ENCODE measurements at places on chromosomes 12 and 14.

DNA sequence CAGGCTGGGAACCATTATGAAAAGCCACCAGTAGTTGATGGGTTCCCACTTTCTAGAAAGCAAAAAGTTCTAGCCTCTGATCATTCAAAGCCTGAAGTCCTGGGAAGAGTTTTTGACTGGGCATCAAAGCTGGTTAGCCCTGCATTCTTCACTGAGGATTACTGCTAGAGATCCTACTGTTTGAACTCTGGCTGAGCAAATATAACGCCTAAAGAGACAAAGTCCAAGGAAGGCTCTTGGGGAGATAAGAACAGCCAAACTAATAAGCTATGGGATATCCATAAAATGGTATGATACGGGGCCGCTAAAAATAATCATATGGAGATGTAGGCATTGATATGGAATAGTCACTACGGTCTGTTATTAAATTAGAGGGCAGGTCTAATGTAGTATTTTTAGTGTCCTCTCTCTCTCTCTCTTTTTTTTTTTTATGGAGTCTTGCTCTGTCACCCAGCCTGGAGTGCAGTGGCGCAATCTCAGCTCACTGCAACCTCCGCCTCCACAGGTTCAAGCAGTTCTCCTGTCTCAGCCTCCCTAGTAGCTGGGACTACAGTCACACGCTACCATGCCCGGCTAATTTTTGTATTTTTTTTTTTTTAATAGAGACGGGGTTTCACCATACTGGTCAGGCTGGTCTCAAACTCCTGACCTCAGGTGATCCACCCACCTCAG is 35.5 kb downstream of the PLXNC1 start:
- no peak for DNase-seq

- DNase-seq: no peak
Measured at GRCh38 chr14:35261774-35262173, 30.4 kb upstream of the PSMA6 start.

DNA sequence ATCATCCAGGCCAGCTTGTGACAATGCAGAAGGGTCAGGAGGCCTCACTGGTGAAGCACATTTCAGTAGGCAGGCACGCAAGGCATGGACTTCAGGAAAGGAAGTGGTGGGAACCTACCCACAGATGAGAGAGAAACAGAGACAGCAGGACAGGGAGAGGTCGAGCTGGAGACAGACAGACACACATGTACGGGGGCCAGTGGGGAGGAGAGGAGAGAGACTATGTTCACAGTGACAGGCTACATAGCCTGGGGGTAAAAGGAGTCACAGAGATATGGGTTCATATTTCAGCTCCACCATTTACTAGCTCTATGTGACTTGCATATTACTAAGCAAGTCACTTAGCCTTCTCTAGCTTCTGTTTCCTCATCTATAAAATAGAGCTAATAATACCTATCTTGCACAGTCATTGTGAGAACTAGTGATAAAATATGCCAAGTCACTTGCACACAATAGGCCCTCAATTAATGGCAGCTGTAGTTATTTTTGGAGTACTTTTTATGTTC is 91.1 kb upstream of the FUT8 start:
- DNase-seq: peak; percentile 39

GRCh38 chr14:57560681-57561080 is 67.0 kb upstream of the CCDC198 start:
- DNase-seq: no peak

DNA sequence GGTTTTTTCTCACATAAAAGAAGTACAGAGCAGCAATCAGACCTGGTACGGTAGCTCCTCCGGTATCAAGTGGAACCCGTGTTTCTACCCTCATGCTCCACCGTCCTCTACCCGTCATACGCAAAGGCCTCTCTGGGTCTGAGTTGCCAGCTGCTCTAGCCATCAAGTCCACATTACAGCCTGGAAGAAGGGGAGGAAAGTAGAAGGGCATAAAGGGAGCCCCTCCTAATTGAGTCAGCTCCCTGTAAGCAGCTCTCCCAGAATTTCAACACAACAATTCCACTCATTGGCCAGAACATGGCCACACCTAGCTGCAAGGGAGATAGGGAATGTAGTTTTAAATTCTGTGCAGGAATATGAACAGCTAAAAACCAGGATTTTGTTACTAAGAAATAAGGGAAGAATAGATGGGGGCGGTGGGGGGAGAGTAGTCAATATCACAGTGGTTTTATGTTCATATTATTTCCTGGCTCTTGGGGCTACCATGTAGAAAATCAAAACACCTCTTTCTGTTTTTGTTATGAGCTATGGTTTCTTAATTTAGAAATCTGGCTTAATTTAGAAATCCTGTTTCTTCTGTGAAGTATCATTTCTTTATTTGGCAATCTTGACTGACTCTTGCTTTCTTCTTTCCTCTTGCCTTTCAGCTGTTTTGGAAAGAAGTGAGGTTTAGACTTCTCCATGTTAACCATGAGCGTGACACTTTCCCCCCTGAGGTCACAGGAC is 103.9 kb downstream of the AKAP6 start:
- DNase-seq: no peak

DNA sequence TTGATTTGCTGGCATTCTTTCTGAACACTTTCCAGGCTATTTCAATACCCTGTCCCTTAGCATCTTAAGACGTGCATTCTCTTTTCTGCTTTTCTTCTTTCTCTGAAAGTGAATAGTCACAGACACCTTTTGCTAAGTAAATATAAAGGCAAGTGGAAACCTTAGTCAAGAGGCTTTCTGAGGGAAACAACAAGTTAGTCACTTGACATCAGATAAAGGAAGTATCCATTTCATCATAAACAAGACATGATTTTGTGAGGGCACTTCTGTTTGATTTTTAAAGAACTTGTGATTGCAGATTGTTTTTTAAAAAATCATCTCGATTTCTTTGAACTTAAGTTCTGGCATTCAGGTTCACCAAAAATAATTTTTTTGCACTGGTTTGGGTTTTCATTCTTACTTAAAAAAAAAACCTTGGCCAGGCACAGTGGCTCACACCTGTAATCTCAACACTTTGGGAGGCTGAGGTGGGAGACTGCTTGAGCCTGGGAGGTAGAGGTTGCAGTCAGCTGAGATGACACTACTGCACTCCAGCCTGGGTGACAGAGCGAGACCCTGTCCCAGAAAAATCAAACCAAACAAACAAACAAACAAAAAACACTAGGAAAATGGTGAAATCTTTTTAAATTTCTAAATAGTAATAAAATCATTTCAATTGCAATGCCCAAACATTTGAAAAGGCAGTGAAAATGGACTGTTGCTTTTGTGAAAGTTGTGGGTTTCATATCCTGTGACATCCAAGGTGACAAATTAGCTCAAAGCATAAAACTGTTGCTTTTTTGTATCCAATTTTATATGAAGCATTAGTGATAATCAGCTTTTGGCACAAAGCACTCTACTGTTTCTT is 8.3 kb upstream of the KLHL42 start:
- DNase-seq: no peak

DNA sequence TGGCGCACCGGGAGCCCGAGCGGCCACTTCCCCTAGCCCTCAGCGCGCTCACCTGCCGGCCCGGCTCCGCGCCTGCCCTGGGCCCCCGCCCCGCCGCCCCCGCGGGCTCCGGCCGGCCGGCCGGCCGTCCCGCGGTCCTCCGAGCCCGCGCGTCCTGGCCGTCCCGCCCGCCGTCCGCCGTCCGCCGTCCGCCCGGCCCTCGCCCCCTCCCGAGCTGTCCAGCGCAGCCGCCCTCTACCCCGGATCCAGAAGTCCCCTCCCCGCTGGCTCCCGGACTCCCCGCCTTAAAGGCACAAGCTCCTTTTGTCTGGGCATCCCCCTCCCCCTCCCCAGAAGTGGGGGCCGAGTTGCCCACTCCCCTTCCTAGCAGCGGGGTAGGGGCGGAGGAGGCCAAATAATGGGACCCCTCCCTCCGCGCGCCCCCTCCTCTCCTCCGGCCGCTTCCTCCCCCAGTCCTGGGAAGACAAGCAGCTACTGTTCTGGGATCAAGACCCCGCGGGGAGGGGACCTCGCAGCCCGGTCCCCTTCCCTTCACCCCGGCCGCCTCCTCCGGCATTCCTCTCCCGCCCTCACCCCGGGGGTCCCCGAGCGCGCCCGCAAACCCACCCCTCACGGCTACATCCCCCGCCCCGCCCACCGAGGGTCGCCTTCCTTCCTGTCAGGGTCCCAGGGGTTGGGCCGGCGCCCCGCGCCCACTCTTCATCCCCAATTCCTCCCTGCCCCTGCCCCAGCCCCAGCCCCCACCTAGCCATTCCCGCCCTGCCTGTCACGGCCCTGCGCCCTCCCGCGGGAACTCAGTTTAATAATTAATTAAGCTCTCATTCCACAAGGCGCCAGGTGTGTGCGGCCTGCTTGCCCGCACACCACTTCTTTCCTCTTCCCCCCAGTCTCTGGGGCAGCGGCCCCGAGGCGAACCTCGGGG is at the start of gene ADCY6:
TSS of gene ADCY6 (minus strand) at position 236 of the 922 bp plus-strand sequence. CDS start 5,655 bp downstream, outside the sequence.
- no peak for DNase-seq

DNA sequence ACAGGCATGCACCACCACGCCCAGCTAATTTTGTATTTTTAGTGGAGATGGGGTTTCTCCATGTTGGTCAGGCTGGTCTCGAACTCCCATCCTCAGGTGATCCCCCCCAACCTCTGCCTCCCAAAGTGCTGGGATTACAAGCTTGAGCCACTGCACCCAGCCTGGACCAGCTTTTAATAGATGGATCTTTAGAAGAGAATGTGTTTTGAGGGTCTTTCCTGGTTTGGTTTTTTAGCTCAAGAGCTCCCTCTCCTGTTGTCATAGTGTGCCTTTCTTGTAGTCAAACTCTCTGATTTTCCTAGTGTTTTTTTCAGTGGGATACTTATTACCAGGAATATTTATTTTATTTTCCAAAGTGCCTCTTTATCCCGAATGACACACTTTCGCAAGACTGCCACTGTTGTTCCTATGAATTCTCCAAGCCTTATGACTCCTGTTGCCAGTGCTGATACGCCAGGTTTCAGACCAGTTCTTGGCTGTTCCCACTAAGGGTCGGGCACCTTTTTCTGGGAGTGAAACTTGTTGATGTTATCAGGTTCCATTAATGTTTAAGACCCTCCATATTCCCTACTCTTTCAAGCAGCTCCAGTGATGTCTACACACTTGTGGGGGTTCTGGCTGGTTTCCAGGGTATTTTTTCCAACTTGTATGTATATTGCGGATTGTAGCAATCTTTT is 31.5 kb upstream of the LIMA1 start:
- peak; percentile 49 for DNase-seq

DNA sequence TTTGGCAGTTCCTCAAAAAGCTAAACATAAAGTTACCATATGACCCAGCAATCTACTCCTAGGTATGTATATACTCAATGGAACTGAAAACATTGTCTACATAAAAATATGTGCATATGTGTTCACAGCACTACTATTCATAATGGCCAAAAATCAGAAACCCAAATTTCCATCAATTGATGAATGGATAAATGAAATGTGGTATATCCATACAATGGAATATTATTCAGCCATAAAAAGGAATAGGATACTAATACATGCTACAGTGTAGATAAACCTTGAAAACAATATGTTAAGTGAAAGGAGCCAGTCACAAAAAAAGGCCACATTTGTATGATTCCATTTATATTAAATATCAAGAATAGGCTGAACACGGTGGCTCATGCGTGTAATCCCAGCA is 3.4 kb downstream of the ACYP1 start:
- no peak for DNase-seq

GRCh38 chr12:87467936-87468335 is 561.3 kb downstream of the C12orf50 start:
- no peak for DNase-seq

GRCh38 chr14:58639842-58640484 is 2.2 kb downstream of the DACT1 start:
- DNase-seq: peak; percentile 39

- no peak for DNase-seq
Measured at GRCh38 chr14:64673316-64673715, 30.9 kb upstream of the PLEKHG3 start.

DNA sequence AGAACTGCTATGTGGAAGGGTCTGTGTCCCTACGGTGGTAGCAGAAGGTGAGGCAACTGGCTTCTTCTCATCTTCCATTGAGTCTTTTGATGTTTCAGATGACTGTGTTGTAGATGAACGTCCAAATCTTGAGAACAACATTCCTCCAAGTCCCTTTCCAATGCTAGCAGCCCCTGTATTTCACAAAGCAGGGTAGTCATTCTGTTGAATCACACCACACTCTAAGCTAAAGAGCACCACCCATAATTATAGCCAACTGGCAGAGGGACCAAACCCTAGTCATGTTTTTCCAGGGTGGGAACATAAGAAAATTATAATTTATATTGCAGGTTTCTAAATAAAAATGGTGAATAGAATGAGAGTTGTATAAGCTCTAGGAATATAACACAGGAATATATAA is 98.7 kb downstream of the DDHD1 start:
- DNase-seq: no peak

DNA sequence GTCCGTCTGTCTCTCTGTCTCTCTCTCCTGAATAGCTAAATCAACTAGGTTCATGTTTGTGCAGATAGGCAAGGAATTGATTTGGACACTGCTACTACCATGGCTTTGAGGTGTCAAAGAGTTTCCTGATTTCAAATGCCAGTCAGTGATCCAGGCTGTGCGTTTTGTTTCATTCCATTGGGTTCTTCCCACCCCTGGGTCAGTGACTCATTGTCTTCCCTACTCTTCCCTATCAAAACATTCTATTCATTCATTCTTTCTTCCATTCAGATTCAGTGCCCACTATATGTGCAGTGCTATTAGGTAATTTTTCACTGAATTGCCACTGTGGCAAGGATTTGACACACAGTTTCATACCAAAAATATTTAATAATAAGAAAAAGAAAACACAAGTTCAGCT is 50.4 kb downstream of the RPH3A start:
- DNase-seq: no peak

GRCh38 chr12:106434526-106434925 is 77.0 kb downstream of the POLR3B start:
- no peak for DNase-seq

DNA sequence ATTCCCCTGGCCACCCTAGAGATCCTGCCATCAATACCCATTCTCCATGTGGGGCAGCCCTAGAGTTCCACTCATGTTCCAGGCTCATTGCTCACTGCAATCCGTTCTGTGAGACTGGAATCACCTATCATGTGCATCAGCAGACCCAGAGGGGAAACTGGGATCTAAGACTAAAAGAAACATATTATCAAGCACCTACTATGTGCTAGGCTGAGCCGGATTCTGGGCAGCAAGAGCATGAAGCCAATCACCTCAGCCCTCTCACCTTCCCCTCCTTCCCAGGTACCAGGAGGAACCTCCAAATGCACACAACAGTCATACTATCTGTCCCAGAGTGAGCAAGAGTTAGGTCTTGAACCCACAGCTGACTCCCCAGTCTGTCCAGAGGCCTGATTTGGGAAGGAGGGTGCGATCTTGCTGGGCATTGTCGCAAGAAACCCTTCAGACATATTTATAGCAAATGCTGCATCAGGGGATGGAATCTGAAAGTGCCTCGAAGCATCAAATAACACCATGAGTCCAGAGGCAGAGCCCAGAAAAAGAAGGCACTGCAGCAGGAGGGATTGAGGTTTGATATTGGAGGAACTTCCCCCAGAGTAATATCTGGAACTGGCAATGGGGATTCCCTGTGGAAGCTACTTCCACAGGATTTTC is 6.7 kb upstream of the CACNB3 start:
- DNase-seq: no peak

- no peak for DNase-seq
Measured at GRCh38 chr14:51711505-51711904, 59.8 kb downstream of the FRMD6 start.
